ENCODE measurements at places on chromosomes 3 and 15. TPM values are rescaled to one million over a fixed set of nuclear protein-coding genes. Genes with fewer than 3 reads are reported as not detected.
A peak's percentile ranks its signal among the peaks of the same experiment; 100 is the strongest.

ANKRD34C gene
- not detected for total RNA-seq

GRCh38 chr3:28334552-28334951 is 14.0 kb upstream of the ZCWPW2 start:
- H3K4me3 ChIP-seq = no peak overlapping the region
- no peak overlapping the region for H3K27ac ChIP-seq
- H3K4me1 ChIP-seq = no peaks in the 10 kb centered on the region
- no peaks in the 10 kb centered on the region for H3K36me3 ChIP-seq
- no peak for DNase-seq

- no peak overlapping the region for H3K4me3 ChIP-seq
- H3K27ac ChIP-seq = no peak overlapping the region
- no peaks in the 10 kb centered on the region for H3K27me3 ChIP-seq
- peaks cover 6% of the 10 kb centered on the region for H3K4me1 ChIP-seq
These were observed 33.7 kb downstream of the CRYGS start for GRCh38 chr3:186510374-186511079.

DNA sequence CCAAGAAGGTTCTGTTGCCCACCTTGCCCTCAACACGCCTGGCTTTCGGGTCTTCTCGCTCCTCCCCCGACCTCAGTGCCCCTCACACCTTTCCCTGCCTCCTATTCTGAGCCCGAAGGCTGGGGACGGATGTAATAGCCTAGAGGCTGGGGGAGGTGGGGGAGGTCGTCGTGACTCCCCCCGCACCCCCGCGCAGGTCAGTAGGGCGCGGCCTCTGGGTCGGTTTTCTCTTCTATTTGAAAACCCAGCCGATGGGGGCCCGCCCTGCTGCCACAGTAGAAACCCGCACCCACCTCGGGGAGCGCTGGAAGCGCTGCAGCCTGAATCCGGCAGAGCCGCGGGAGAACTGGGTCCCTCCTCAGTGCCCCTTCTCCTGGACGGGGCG is 1.0 kb upstream of the RBPMS2 start:
- H3K27ac ChIP-seq = peak overlapping the region; percentile 97
- no peaks in the 10 kb centered on the region for H3K36me3 ChIP-seq
- peak overlapping the region; percentile 95 for H3K4me3 ChIP-seq

GRCh38 chr3:89628856-89629670 is 521.6 kb downstream of the EPHA3 start:
- H3K27me3 ChIP-seq = no peaks in the 10 kb centered on the region
- DNase-seq = no peak
- H3K4me1 ChIP-seq = no peaks in the 10 kb centered on the region
- no peaks in the 10 kb centered on the region for H3K36me3 ChIP-seq

DNA sequence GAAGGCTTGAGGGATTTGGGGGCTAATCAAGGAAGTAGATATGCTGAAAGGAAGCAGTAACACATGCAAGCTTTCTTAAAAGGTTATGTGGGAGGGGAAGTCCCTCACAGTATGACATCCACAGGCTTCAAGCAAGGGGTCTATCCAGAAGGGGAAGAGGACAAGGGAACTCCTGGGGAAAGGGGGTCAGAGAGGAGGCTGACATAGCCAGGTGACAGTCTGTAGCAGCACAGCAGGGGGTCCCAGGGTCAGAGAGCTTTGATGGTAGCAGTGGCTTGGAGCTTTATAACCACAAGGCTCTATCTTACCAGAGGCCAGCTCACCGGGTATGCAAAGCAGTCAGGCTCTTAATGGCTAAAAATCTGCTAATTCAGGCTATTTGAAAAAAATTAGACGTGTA is 150.6 kb upstream of the NSMCE3 start:
- no peaks in the 10 kb centered on the region for H3K27me3 ChIP-seq
- H3K4me1 ChIP-seq = no peaks in the 10 kb centered on the region
- H3K27ac ChIP-seq = no peak overlapping the region
- no peaks in the 10 kb centered on the region for H3K36me3 ChIP-seq

BNIP2 gene
- total RNA-seq = 122 TPM

P2RY1 gene
- total RNA-seq = 30.7 TPM

CHRD gene
- total RNA-seq = 36.6 TPM

DNA sequence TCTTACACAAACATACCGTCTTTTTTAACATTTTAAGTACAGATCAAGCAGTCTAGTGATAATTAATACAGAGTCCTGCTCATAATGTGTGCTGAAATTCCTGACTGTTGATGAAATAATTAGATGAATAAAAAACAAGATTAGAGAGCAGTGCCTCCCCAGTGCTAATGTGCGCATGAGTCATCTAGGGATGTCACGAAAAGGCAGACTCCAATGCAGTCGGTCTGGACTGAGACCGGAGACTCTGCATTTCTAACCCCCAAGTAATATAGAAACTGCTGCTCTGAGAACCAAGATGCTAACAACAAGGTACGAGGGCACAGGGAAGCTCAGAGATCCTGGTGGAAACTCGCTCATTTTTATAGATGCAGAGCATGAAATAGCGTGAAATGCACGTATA is 61.4 kb downstream of the COL8A1 start:
- H3K36me3 ChIP-seq = no peaks in the 10 kb centered on the region
- no peak overlapping the region for H3K27ac ChIP-seq
- H3K27me3 ChIP-seq = no peaks in the 10 kb centered on the region
- H3K4me3 ChIP-seq = no peak overlapping the region
- DNase-seq = no peak
- H3K4me1 ChIP-seq = no peaks in the 10 kb centered on the region

- H3K27ac ChIP-seq = no peak overlapping the region
- no peaks in the 10 kb centered on the region for H3K4me1 ChIP-seq
- no peak for DNase-seq
- no peak overlapping the region for H3K4me3 ChIP-seq
- no peaks in the 10 kb centered on the region for H3K36me3 ChIP-seq
These were observed 24.8 kb upstream of the RBP1 start for GRCh38 chr3:139564294-139564861.

NANOGP8 gene
- total RNA-seq = 2.8 TPM

GRCh38 chr3:100761211-100761942 is 52.1 kb downstream of the TFG start:
- H3K27ac ChIP-seq = no peak overlapping the region
- no peak overlapping the region for H3K4me3 ChIP-seq
- no peak for DNase-seq
- H3K27me3 ChIP-seq = no peaks in the 10 kb centered on the region
- H3K36me3 ChIP-seq = no peaks in the 10 kb centered on the region

BFSP2 gene
- not detected for total RNA-seq

- no peaks in the 10 kb centered on the region for H3K27me3 ChIP-seq
- no peaks in the 10 kb centered on the region for H3K4me1 ChIP-seq
- no peak overlapping the region for H3K4me3 ChIP-seq
- no peak for DNase-seq
These were observed 111.7 kb upstream of the PLXND1 start for GRCh38 chr3:129718201-129718600.

GRCh38 chr3:49311283-49311682 is 28.6 kb downstream of the USP4 start:
- H3K4me1 ChIP-seq = no peaks in the 10 kb centered on the region
- DNase-seq = no peak
- H3K36me3 ChIP-seq = no peaks in the 10 kb centered on the region
- no peak overlapping the region for H3K27ac ChIP-seq
- no peaks in the 10 kb centered on the region for H3K27me3 ChIP-seq

- no peaks in the 10 kb centered on the region for H3K36me3 ChIP-seq
- no peaks in the 10 kb centered on the region for H3K4me1 ChIP-seq
- no peak overlapping the region for H3K4me3 ChIP-seq
- H3K27ac ChIP-seq = no peak overlapping the region
- no peak for DNase-seq
These were observed 56.8 kb downstream of the WNT7A start for GRCh38 chr3:13822871-13823585.

TMEM207 gene
- not detected for total RNA-seq

GRCh38 chr15:91922646-91923547 is 69.4 kb downstream of the SLCO3A1 start:
- no peaks in the 10 kb centered on the region for H3K36me3 ChIP-seq
- no peaks in the 10 kb centered on the region for H3K27me3 ChIP-seq
- H3K4me1 ChIP-seq = no peaks in the 10 kb centered on the region
- peak overlapping the region; percentile 5 for H3K27ac ChIP-seq
- no peak for DNase-seq

GRCh38 chr3:24764236-24764915 is 269.7 kb upstream of the THRB start:
- no peaks in the 10 kb centered on the region for H3K4me1 ChIP-seq
- H3K36me3 ChIP-seq = no peaks in the 10 kb centered on the region
- H3K27ac ChIP-seq = no peak overlapping the region
- no peaks in the 10 kb centered on the region for H3K27me3 ChIP-seq
- no peak overlapping the region for H3K4me3 ChIP-seq

GRCh38 chr3:197354568-197355001 is 56.2 kb upstream of the DLG1 start:
- peak; percentile 32 for DNase-seq
- H3K27me3 ChIP-seq = no peaks in the 10 kb centered on the region
- peak overlapping the region; percentile 43 for H3K27ac ChIP-seq

GRCh38 chr15:40471105-40471807 is 472 bp downstream of the CHST14 start:
- H3K27ac ChIP-seq = peak overlapping the region; percentile 92
- no peaks in the 10 kb centered on the region for H3K4me1 ChIP-seq
- H3K27me3 ChIP-seq = no peaks in the 10 kb centered on the region
- H3K36me3 ChIP-seq = no peaks in the 10 kb centered on the region
- H3K4me3 ChIP-seq = peak overlapping the region; percentile 70

DNA sequence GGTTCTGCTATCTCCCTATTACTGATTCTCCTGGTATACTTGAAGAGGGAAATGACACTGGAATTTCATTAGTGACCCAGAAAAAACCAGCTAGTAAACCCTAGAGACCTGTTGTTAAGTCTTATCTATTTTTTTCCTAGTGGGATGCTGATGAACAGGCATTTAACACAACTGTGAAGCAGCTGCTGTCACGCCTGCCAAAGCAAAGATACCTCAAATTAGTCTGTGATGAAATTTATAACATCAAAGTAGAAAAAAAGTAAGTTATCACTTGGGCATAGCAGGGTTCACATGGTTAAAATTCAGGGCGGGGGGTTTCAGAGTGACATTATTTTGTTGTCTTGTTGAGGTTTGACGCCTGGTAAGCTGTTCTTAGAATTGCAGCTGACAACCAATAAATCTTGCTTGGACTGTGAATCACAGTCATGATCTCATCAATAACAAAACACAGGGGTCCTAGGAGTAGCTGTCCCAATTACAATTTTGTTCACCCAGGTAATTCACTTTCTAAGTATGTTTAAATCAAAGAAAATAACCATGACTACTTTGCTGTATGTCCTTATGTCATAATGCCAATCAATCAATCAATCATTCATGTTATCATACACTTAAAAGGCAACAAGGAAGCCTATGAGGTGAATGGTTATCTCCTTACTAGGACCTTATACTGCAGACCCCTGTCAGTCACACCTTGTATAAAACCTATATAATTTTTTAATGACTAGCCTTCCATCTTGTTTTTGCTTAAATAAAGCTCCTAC is 4.6 kb downstream of the SRP14 start:
- peak overlapping the region; percentile 74 for H3K27ac ChIP-seq
- H3K4me1 ChIP-seq = peaks cover 9% of the 10 kb centered on the region
- no peaks in the 10 kb centered on the region for H3K36me3 ChIP-seq
- H3K27me3 ChIP-seq = no peaks in the 10 kb centered on the region
- no peak for DNase-seq

DNA sequence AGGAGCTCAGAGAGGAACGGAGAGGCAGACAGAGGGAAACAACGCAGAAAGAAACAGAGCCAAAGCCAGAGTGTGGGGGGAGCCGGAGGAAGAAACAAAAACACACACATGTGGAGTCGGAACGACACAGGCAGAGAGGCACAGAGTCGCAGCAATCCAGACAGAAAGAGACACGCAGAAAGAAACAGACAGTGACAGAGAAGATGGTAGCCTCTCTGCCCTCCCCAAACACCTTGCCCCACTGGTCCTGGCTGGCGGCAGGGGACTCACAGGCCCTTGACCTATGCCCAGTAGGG is 1.7 kb downstream of the NCKIPSD start:
- DNase-seq = no peak
- H3K4me3 ChIP-seq = peak overlapping the region; percentile 83
- no peaks in the 10 kb centered on the region for H3K27me3 ChIP-seq
- no peaks in the 10 kb centered on the region for H3K36me3 ChIP-seq
- H3K27ac ChIP-seq = peak overlapping the region; percentile 87

- no peak for DNase-seq
- peaks cover 6% of the 10 kb centered on the region for H3K4me1 ChIP-seq
- H3K36me3 ChIP-seq = no peaks in the 10 kb centered on the region
- H3K4me3 ChIP-seq = no peak overlapping the region
- H3K27me3 ChIP-seq = no peaks in the 10 kb centered on the region
- H3K27ac ChIP-seq = peak overlapping the region; percentile 29
These were observed 115.4 kb downstream of the MYLK start for GRCh38 chr3:123768480-123769355.

DNA sequence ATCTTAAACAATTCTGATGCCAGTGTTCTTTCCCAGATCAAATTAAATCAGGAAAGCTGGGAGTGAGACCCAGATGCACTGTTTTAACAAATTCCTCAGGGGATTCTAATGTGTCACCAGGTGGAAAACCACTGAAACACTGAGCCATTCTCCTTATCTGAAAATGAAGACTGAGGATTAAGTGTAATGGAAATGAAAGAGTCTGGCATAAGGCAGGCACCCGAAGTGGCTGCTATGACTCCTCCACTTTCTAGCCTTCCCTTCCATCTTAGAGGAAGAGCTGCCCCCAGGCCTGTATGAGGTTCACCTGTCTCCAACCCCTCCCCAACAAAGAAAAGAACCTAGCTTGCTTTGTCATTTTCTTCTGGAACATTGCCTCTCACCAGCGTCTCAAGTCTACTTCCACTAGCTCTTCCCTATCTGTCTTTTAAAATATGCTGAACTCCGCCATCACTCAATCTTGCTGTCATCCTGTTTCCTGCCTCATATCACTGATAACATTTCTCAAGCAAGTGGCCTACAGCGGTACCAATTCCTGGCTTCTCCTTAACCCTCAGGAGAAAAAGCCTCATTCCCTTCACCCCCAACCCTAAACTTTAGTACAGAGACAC is 13.7 kb upstream of the ABHD2 start:
- DNase-seq = no peak
- H3K27ac ChIP-seq = no peak overlapping the region
- no peaks in the 10 kb centered on the region for H3K27me3 ChIP-seq
- H3K36me3 ChIP-seq = no peaks in the 10 kb centered on the region
- no peak overlapping the region for H3K4me3 ChIP-seq

DNA sequence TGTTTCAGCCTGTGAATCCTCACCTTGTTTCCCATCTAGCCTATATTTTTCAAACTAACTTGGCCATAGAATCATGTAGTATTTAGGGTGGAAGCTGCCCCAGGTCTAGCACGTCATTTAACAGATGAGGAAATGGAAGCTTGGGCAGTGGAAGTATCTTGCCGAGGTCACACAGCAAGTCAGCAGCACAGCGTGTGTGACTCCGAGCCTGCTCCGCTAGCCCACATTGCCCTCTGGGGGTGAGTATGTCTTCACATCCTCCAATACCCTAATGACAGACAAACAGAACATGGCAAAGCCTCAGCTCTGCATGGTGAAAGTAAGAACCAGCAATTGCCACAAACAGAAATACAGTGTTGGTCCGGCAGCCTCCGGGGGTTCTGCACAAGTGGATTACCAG is 2.2 kb upstream of the CCR5 start:
- no peak overlapping the region for H3K27ac ChIP-seq
- DNase-seq = peak; percentile 22
- no peaks in the 10 kb centered on the region for H3K36me3 ChIP-seq
- no peaks in the 10 kb centered on the region for H3K4me1 ChIP-seq
- no peak overlapping the region for H3K4me3 ChIP-seq

TM4SF18 gene
- 35.5 TPM for total RNA-seq

GRCh38 chr3:171172070-171172469 is 145.6 kb upstream of the SLC2A2 start:
- peaks cover 6% of the 10 kb centered on the region for H3K4me1 ChIP-seq
- H3K36me3 ChIP-seq = no peaks in the 10 kb centered on the region
- no peak for DNase-seq
- H3K4me3 ChIP-seq = no peak overlapping the region
- no peaks in the 10 kb centered on the region for H3K27me3 ChIP-seq

Measured in uterus (tissue), 4 donors.